ENCODE measurements at places on chromosomes 11 and 22.

DNA sequence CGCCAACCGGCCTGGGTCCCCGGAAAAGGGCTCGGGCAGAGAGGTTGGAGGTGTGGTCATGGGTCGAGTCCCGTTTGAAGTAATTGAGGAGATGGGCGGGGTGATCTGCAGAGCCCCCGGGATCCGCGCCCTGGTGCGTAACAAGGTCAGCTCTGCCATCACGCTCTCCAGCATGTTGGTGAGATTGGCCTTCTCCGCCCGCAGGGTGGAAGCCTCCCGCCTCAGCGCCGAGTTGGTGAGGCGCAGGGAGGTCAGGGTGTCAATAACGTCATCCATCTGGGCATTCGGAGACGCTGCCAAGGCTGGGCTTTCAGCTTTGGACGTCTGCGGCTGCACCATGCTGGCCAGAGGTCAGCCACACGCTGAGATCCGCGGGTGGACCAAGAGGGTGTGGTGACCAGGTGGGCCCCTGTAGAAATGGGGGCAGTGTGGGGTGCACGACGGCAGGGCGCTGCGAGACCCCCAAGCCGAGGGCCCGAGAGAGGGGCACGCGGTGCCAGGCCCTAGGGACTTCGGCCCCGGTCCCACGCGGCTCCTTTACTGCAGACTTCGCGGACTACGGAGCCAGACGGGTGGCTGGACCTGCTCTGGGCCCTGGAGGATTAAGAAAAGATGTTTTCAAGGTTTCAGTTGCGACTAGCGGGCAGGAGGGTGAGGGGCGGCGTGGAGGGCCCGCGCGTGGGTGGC, 672 bp downstream of the RTL6 start:
- DNase-seq = peak; percentile 20

DNA sequence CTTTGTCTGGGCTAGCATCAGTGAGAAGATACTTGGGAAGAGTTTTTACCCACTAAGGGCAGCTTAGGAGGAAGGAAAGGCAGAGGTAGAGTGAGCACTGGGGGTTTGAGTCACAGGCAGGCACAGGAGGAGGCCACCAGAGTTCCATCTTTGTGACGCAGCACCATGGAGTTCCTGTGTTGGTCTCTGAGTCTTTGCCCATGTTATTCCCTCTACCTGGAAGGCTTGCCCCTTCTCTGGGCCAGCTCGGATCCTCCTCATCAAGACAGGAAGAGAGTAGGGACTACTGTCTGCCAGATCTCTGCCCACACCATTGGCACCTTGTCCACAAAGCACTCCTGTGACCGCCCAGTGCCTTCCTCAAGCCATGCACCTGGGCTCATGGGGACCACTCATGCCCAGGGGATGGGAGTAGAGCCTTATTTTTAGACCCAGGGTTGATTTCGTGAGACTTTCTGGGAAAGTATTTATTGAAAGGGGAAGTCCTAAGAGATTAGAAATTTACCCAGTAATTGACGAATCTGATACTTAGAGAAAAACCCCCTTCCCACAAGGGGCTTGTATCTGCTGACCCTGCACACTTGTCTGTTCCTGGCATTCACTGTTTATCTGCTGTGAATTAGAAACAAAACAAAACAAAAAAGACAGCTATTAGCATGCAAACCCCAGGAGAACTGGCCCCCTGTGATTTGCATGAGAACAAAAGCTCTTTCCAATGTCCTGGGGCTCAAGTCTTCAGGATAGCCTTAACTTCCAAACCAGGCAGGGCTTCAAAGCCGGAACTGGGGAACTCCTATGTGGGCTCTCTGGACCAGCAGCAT, 35.9 kb upstream of the MYEOV start:
- DNase-seq = no peak

DNA sequence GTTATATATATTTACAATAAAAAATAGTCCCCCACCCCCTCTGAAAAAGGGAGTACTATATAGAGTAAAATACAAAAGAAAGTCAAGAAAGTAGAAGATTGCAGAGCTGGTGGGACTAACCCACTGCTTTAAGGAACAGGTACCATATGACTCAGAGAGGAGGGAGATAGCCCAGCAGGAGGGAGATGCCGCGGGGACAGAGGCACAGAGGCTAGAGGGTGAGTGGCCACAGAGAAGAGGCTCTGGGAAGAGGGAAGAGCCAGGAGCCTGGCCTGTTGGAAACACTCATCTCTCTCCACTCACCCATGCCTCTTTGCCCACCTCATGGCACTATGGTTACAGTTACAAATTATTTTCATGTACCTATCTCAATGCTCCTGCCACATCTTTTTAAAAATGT, 53.6 kb upstream of the LYVE1 start:
- DNase-seq = no peak

DNA sequence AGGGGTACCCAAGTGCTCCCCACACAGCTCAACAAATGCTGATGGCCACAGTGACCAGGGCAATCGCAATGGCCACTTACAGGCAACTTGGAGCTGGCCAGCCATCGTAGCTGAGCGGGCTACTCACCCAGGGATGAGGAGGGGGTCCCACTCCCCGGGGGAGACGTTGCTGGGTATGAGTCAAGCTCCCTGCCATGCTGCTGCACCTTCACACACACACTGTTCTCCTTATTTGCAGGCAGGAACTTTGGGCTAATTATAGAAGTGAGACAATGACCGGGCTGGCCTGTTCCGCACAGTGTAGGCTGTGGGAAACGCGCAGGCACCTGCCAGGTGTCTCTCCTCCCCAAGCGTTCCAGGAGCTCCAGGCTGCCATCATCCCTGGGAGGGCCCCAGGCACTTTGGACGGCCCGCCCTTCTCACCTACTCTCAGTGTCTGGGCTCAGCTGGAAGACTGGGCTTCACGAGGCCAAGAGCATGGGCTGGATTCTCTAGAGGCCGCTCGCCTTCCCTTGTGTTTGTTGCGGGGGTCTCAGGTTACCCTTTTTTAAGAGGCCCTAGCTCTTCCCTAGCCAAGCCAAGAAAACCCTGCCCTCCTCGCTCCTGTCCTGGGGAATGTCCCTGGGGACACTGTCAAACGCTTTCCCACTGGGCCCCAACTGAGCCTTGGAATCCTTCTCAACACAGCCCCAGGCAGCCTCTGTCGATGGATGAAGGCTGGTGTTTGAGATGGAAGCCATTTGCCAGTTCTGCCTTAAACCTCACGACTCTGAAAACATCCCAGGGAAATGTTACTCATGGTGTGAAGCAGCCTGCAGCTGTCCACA, 73.0 kb downstream of the RTL6 start:
- no peak for DNase-seq

DNA sequence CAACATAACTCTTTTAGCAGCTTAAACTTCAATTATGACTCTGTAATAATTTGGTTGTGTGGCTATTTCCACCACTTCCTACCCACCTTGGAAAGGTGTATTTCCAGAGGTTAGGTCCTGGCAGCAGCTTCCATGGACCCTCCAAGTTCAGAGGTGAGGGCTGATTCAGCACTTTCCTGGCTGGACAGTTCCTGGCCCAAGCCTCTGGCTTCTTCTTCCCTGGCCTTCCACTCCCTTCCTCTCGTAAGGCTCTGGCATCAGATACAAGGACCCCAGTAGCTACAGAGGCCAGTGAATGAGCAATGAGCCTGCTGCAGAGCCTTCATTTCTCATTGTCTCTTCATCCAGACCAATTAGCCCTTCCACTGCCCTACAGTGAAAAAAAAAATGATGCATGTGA, 98.1 kb upstream of the KIRREL3 start:
- no peak for DNase-seq

Measured in stimulated activated CD4-positive, alpha-beta T cell treated with anti-CD3 and anti-CD28 coated beads, Interleukin-2, amount 100 ng/mL, for 24 hours (primary cell).